ENCODE measurements at places on chromosomes 12 and 14.

GRCh38 chr14:30015489-30015888 is 87.8 kb upstream of the PRKD1 start:
- no peak for DNase-seq

DNA sequence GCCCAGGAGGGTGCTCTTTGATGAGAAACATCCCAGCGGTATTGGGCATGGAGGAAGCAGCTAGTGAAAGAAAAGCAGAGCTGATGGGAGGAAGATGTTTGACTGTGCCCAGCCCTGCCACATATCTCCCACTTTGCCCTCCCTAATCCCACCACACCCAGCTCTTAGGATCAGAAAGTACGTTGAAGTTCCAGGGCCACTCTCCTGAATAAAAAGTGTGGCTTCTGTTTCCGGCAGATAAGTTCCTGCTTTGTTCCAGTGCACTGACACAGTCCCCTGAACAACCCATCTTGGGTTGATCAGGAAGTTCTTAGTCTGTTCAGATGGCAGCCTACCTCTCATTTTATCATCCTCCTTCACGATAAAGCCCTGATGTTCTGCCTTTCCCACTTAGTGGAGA is 16.5 kb downstream of the TPCN1 start:
- DNase-seq: no peak

DNA sequence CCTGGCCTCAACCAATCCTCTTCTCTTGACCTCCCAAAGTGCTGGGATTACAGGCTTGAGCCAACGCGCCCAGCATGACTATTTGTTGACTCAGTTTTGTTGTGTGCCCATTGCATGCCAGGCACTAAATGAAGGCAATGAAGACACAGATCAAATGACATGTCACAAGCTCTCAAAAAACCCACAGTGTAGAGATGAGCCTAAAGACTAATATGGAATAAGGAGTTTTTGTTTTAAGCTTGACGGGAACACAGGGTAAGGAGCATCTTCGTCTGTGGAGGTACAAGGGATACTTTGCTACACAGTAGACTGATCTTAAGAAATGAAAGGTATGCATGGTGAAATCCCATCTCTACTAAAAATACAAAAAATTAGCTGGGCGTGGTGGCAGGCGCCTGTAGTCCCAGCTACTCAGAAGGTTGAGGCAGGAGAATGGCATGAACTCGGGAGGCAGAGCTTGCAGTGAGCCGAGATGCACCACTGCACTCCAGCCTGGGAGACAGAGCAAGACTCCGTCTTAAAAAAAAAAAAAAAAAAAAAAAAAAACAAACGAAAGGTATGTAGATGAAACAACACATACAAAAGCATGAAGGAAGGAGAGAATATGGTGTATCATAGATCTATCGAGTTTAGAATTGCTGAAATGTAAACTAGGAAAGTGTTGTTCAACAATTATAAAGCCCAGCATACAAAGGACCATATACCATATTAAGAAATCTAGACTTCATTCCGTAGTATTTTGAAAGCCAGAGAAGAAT is 122.1 kb upstream of the PTPRB start:
- no peak for DNase-seq

GRCh38 chr14:98114122-98114895 is 1157.7 kb downstream of the BCL11B start:
- DNase-seq: no peak

GRCh38 chr14:80930095-80930494 is 11.4 kb downstream of the CEP128 start:
- no peak for DNase-seq
